Bronchial epithelial cell (primary cell): ENCODE measurements at places on chromosomes 3 and 15. TPM values are rescaled to one million over a fixed set of nuclear protein-coding genes. Genes with fewer than 3 reads are reported as not detected.

DNA sequence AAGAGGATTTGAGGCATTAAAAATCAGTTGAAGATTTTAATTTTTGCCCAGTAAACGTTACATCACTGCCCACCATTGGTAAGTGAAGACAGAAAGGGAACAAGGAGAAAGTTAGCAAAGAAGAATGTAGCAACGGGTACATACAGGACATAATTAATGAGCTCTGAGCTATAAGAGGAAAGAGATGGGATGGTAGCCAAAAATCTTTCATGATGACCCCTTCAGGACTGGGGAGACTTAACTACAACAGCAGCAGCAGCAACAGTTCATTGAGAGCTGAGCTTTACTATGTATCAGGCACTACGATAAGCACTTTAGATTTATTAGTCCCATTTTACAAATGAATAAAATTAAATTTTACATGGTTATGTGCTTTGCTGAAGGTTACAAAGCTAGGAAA lies 18.4 kb downstream of the EMC4 start:
- DNase-seq: no peak

- DNase-seq: no peak
Observed at GRCh38 chr3:121473001-121473400, 72.8 kb downstream of the POLQ start.

- no peak for DNase-seq
Observed at GRCh38 chr15:35876762-35877161, 330.8 kb upstream of the DPH6 start.

CFAP91 gene
- total RNA-seq: not detected in 2 replicates

GRCh38 chr3:8593021-8593827 lies 51.4 kb downstream of the SSUH2 start:
- no peak for DNase-seq

DNAJC19 gene
- 25.2 and 27.4 TPM in 2 replicates for total RNA-seq

ASB14 gene
- not detected in 2 replicates for total RNA-seq

FAM174B gene
- total RNA-seq: 0.53 and 4.6 TPM in 2 replicates

PLSCR2 gene
- total RNA-seq: 0.26 TPM in 1 of 2 replicates, not detected in the other

GRCh38 chr3:20975188-20975651 lies 775.8 kb downstream of the ZNF385D start:
- no peak for DNase-seq

DNA sequence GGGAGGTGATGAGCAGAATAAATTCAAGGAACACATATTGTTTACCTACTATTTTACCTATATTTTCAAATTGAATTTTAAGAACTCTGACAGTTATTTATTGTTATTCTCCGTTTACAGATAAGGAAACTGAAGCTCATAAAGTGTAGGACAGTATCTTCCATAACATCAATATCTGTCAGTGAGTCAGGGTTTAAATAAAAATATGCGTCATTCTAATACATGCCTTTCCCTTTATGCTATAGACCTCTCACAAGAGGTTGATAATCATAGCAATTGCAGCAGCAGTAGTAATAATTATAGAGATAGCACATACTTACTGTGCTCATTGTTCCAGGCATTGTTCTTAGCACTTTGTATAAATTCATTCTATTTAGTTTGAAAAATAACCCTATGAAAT lies 101.1 kb downstream of the EPHA6 start:
- DNase-seq: no peak

DNA sequence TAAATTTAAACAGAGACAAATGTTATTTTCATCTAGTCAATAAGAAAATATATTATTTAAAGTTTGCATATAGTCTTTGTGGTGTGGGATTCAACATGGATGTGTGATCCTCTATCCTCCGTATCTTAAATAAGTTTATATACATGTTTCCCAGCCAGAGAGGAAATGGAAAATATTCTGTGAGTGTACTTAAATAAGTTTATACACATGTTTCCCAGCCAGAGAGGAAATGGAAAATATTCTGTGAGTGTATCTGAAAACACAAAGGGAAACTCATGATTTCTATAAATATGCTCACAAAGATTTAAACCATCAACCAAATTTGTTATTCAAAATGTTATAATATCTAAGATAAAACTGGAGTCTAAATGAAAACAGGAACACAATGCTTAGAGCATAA lies 110.0 kb upstream of the MELTF start:
- no peak for DNase-seq

- DNase-seq: no peak
Observed at GRCh38 chr3:29451920-29452319, 171.0 kb downstream of the RBMS3 start.

DNA sequence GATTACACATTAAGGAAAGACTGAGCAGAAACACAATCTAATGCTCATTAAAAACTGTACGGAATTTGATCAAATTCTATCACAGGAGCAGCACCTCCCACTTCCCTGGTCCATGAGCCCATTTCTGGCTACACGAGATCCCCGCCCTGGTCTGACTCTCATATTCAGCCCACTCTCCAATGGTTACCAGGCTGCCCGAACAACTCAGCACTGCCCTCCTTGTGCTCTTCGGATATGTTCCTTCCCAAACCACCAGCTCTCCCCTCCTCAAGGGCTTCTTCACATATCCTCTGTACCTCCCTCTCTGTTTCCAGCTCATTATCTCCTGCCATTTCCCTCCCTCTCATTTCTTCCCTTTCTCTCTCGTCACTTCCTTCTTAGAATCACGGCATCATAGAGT lies 180.5 kb downstream of the RSL24D1 start:
- no peak for DNase-seq

DNA sequence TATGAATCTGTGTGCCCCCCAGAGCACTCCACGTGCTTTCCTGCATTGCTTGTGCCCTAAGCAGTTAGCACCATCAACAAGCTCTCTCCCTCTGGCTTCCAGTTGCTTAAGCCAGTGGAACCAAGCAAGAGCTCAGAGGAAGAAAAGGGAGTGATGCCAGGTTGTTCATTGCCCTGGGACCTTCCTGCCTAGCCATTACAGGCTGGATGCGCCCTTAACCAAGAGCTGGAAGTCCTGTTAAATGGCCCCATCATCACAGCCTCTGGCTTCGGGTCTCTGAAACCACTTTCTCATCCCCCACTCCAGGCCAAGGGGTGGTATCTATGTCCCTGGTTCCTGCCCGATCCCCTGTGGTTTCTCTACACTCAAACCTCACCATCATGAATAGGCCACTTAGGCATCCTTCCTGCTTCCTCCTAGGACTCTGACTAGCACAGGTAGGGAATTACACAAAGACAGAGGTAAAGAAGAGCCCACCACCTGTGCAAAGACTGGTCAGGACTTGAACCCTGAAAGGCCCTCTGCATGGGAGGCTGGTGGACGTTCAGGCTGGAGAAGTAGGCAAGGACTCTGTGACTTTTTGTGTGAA lies 309.5 kb upstream of the TRIM42 start:
- no peak for DNase-seq

- no peak for DNase-seq
Observed at GRCh38 chr3:66363148-66363547, 137.7 kb downstream of the LRIG1 start.

GRCh38 chr3:127825756-127826155 lies 3.4 kb upstream of the MGLL start:
- no peak for DNase-seq

GRCh38 chr15:63381301-63382204 lies at the start of gene CA12:
TSS of gene CA12 (minus strand) at chr15:63381846. CDS start at chr15:63381720, 126 bp downstream.
- DNase-seq: peak; percentile 67

BCHE gene
- 0.26 and 0.51 TPM in 2 replicates for total RNA-seq

DNA sequence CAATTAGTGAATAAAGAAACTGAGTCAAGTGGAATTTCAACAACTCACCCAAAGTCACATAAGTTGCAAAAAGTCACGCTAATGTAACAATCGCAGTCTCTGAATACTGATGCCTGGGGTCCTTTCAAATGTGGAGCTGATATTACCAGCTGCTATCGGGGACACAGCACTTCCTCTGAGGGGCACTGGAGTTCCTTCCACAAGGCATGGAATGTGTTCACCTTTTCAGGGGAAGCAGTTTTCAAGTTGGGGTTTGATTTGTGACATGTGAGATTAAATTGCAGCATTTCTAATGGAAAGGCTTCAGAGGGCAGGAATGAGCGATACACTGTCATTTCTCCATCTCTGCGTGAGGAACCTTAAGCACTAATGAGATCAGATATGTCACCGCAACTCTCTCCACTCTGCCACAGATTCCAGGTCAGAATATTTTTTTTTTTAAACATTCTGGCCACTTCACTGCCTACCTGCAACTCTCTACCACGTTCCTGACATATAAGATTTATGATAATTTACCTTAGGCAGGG lies 807.2 kb upstream of the CFAP20DC start:
- DNase-seq: no peak

DNA sequence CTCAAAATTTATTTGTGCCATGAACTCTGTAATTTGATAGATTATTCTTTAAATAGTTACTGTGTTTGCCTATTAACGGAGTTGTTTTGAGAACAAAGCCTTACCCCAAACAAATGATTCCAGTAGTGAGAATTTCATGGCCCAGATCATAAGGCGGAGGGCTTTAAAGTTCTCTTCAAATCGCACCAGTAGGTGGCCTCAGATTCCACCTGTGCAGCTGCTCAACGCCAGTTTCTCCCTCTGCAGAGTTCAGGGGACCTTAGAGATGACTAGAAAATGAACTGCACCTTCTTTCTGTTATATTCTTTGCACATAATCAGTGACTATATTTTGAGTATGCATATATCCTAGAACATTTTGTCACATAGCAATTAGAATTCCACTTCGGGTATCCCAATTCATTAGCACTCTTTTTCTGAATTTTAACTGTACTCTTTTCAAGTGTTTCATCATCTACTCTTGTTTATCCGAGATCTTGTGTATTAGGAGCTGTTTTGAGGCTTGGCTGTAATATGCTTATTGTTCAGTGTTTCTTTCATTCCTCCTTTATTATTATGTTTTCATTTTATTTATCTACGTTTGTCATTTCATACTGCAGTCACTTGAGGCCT lies 232.6 kb upstream of the CHRM5 start:
- DNase-seq: peak; percentile 29

CP gene
- 0.13 TPM in 1 of 2 replicates, not detected in the other for total RNA-seq

ITPR1 gene
- 16.3 and 18.1 TPM in 2 replicates for total RNA-seq

DNAH12 gene
- under 0.01 and 0.13 TPM in 2 replicates for total RNA-seq

AGTR1 gene
- total RNA-seq: not detected in 2 replicates

DNA sequence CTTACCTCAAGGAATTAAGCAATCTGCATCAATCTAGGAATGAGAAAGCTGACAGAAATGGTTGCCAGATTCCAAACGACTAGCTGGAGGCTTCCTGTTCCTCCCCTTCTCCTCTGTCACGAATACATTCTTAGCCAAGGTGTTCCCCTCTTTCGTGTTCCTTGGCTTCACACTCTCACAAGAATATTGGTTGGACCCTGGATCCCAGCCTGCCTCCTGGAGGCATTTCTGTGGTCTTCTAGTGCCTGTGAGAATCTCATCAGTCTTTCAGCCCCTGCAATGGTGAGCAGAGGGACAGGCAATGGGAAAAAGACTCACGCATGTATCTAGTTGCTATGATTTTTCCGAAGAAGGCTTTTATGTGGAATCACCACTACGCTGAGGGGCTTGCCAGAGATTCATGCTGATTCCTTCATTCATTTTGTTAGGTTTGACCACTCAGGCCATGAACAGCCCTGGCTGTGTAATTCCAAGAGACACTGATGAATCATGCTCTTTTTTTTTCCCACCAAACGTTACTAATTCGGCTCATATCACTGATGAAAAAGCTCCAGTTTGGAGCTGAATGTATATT lies 1.6 kb upstream of the P3H2 start:
- no peak for DNase-seq

- no peak for DNase-seq
Observed at GRCh38 chr15:34043813-34044212, 4.8 kb upstream of the AVEN start.

DNA sequence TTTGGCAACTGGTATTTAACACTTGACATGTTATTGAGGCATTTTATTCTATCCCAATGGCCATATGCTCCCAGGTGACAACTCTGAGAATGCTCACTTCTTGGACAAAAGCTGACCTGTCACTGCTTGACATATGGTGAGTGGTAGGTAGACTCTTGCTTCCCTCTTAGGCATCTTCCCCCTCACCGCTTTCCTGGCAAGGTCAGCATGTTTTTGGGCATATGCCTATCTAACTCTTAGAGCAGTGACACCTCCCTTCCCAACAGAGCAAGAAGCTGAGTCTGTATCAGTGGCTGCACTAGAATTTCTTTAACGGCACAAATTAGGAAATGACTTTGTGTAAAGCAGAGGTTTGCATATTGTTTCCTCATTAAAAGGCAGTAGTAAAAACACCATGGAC lies 300.7 kb downstream of the OXSM start:
- DNase-seq: no peak

- no peak for DNase-seq
Observed at GRCh38 chr3:162119651-162120050, 623.0 kb downstream of the OTOL1 start.

GRCh38 chr3:72520690-72521308 lies 327.4 kb downstream of the SHQ1 start:
- DNase-seq: peak; percentile 93

GRCh38 chr3:34947834-34948233 lies 691.5 kb upstream of the ARPP21 start:
- DNase-seq: peak; percentile 54

GRCh38 chr3:100879195-100879810 lies 113.9 kb downstream of the ABI3BP start:
- no peak for DNase-seq

GRCh38 chr3:8834974-8835373 lies 65.6 kb upstream of the OXTR start:
- DNase-seq: no peak

GRCh38 chr15:66630801-66631351 lies 65.1 kb upstream of the LCTL start:
- DNase-seq: no peak

- DNase-seq: peak; percentile 74
Observed at GRCh38 chr3:153285194-153285641, 123.2 kb downstream of the RAP2B start.

DNA sequence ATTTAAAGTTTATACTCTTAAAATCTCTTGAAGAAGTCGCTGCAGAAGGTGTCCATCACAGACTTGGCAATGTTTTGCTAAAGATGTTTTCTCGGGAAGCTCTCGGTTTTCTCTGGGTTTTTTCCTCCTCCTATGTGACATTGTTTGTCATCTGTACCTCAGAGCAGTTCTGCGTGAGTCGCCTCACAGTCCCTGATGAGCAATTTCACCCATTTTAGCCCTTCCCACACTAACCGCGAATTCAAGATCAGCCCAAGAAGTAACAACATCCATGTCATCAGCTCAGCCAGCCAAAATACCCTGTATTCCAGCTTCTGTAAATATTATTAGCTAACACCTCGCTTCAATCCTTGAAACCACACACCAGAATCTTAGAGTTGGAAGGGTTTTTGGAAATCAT lies 224.3 kb upstream of the SETMAR start:
- no peak for DNase-seq

EXOG gene
- total RNA-seq: 5.8 and 5.9 TPM in 2 replicates

HDC gene
- not detected in 2 replicates for total RNA-seq

- DNase-seq: peak; percentile 40
Observed at GRCh38 chr15:45307230-45307924, 55.3 kb downstream of the SLC28A2 start.

ZCWPW2 gene
- 0.38 TPM in 1 of 2 replicates, not detected in the other for total RNA-seq

CCR9 gene
- not detected in 2 replicates for total RNA-seq

DCP1A gene
- 5.0 and 7.8 TPM in 2 replicates for total RNA-seq

GRCh38 chr15:99509686-99510461 lies 55.9 kb upstream of the MEF2A start:
- no peak for DNase-seq
